Natural killer cell treated with Interleukin-12 subunit alpha and Interleukin-12 subunit beta and Interleukin-15 and Interleukin-18, amount 100 ng/mL, for 72 hours (primary cell): ENCODE measurements at places on chromosomes 2 and 18.

GRCh38 chr18:48034651-48035555 lies 104.4 kb upstream of the SMAD2 start:
- DNase-seq: peak; percentile 51

DNA sequence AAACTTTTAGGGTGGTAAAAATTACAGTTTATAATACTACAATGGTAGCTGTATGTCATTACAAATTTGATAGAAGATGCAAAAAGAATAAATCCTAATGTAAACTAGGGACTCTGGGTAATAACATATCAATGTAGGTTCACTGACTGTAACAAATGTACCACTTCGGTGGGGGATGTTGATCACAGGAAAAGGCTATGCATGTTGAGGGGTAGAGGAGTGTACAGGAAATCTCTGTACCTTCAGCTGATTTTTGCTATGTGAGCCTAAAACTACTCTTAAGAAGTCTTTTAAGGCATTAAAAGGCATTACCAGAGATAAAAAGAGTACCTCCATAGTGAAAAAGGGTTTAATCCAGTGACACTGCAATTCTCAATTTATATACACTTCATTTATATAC lies 25.0 kb downstream of the TRIP12 start:
- DNase-seq: no peak

DNA sequence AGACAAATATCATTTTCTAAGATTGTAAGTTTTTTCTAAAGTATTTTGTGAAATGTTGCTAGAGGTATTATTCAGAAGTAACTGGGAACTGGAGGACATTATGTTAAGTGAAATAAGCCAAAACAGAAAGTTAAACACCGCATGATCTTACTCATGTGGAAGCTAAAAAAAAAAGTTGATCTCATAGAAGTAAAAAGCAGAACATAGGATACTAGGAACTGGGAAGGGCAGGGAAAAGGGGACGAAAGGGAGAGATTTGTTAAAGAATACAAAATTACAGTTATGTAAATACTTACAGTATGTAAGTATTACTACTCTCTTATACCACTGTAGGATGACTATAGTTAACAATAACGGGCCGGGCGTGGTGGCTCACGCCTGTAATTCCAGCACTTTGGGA lies 46.7 kb upstream of the CDKL4 start:
- no peak for DNase-seq

DNA sequence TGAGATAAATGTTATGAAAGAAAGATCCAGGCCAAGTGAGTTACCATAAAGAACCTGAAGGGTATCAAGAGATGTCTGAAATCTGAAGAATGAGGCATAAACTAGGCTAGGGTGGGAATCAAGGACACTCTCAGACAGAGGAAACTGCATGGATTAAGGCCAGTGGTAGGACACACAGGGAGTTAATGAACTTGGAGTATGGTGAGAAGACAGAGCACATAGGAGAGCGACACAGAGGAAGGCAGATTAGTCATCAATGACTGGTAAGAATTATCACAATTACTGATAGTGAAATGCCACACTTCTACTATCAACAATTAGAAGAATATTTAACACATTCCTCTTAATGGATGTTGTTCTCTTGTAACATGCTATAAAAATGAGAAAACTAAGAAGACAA lies 76.9 kb downstream of the TTC21B start:
- no peak for DNase-seq

GRCh38 chr2:241770185-241770935 lies 6.3 kb upstream of the GAL3ST2 start:
- no peak for DNase-seq

GRCh38 chr2:134679745-134680144 lies 39.1 kb downstream of the TMEM163 start:
- no peak for DNase-seq

- DNase-seq: peak; percentile 71
Observed at GRCh38 chr2:134411828-134412638, 158.2 kb downstream of the MGAT5 start.

GRCh38 chr2:196205011-196205766 lies 33.8 kb upstream of the STK17B start:
- no peak for DNase-seq

GRCh38 chr2:28484835-28485234 lies 11.0 kb upstream of the PLB1 start:
- DNase-seq: no peak

- no peak for DNase-seq
Observed at GRCh38 chr18:80157708-80158343, 48.8 kb downstream of the ADNP2 start.

DNA sequence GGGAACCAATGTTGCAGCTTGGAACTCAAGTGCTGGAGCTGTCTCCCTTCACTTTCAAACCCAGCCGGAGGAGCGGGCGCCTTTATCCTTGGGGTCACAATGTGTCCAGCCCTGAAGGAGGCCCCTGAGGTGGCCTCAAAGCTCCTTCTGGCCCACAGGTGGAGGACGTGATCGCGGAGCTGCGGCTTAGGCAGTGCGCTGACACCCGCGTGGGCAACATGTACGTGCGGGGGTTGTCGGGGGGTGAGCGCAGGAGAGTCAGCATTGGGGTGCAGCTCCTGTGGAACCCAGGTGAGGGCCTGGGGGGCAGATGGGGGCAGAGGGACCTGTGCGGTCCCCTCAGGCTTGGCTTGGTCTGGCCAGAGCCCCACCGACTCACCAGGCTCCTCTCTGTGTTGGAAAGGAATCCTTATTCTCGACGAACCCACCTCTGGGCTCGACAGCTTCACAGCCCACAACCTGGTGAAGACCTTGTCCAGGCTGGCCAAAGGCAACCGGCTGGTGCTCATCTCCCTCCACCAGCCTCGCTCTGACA lies 13.5 kb downstream of the ABCG8 start:
- no peak for DNase-seq

GRCh38 chr2:172282944-172283343 lies 144.4 kb upstream of the ITGA6 start:
- no peak for DNase-seq

DNA sequence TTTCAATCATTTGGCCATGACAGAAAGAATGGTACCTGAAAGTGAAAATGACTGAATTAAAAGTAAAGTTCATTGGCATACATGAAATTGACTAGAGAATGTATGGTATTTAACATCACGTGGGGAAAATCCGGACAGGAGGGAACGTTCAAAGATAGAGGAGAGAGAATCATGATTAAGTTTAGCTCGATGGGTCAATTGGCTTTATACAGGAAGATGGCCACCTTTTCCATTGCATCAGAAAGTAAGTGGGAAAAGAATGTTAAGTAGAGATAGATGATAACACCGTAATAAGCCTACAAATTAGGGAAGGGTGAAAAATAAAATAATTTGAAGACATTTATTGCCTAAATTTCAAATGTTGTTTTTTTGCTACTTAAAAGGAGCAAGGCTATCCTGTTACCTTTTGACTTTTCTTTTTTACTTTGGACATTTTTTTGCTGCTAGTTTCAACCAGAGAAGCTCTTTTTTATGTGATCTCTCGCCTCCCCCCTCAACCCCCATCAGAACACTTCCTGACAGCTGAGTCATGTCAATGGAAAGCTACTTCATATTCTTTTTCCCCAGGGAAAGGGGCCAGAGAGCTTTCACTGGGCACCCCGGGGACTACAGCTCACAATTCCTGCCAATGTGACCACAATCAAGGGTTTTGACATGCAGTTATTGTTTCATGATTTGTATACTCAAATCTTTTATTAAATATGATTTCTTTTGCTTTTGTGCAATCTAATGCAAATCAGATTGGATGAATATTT lies 767 bp upstream of the CCDC102B start:
- no peak for DNase-seq

- no peak for DNase-seq
Observed at GRCh38 chr2:76039505-76039904, 328.8 kb upstream of the GCFC2 start.

GRCh38 chr2:191268596-191268995 lies 23.4 kb downstream of the MYO1B start:
- no peak for DNase-seq

- no peak for DNase-seq
Observed at GRCh38 chr2:143899987-143900386, 619.9 kb downstream of the ZEB2 start.

- peak; percentile 57 for DNase-seq
Observed at GRCh38 chr2:42060718-42061619, 13.1 kb downstream of the PKDCC start.

GRCh38 chr2:37090019-37090477 lies 5.7 kb downstream of the GPATCH11 start:
- DNase-seq: no peak

DNA sequence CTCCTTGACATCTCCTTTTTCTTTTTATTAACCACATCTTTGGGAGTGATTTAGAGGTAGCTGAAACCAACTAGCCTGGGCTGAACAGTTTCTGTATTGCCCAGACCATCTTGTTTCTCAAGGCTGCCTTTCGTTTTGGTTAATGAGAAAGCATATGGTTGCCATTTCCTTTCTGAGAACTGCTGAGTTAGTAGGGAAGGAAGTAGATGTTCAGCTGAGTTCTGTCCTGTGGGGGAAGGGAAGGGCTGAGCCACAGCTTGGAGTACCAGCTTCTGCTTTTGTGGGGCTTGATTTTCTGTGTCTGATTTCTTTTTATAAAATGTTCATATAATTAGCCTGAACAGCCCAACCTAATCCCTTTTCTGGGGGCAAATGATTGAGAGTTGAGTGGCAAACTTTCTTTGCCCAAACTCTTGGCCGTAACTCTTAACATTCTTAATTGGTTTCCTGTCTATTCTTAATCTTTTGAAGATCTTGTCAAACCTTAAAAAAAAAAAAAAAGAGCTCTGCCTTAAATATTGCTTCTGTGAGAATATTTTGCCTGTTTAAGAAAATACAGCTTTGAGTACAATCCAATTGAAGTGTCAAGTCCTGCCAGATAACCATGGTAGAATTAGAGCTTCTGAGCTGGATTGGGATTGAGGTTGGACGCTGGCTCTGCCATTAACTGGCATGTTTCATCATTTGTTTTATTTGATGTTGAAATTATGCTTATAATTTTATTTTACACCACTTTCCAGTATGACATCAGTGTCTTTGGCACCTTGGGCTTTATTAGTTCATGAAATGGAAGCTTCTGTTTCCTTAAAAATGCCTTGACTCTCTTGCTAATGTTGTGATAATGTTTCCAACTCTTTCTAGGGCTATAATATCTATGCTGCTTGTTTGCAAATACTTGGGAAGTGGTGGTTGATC lies 1.9 kb upstream of the NABP1 start:
- DNase-seq: peak; percentile 77

DNA sequence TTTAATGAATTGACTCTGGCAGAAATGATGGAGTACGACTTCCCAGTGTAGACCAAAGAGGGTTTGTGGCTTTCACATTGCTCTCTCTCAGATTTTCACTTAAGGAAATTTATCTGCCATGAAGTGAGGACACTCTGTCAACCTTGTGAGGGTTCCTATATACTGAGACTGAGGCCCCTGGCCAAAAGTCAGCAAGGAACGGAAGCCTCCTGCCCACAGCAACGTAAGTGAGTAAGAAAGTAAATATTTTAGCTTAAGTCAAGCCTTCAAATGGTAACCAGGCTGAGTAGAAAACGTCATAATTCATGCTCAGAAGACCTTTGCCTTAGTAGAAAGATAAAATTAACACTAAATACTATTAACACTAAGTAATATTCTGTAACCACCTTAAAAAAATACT lies 1080.5 kb upstream of the ACVR2A start:
- no peak for DNase-seq
